ENCODE measurements at places on chromosomes 7 and 10.

- DNase-seq, result no peak
Observed at GRCh38 chr10:84789026-84789425, 460.6 kb downstream of the CCSER2 start.

DNA sequence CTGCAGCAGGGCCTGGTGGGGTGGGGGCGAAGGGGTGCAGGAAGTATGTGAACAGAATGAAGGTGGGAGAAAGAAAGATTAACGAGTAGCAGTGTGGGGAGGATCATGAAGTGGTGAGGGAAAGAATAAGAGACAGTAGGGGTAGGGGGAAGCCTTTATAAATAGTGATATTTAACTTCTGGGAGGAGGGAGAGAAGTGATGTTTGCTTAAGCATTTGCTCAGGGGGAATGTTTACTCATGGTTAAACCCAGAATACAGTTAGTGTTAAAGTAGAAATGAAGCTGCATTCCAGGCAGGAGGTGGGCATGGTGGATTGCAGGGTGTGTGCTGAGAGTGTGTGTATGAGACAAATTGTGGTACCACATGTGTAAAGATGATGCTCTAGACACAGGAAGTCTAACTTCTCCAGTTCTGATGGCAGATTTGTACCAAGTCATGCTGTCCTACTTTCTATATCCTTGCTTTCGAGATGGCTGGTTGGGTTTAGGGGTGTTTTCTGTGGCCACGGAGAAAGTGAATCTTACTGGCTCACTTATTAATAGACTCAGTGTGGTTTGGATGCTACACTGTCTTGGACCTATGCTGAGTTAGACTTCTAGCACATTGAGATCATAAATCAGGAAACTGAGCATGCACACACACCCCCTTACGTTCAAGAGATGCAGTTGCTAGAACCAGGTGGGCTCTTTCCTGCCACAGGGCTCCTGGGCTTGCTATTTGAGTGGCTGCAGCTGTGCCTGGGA, 10.6 kb upstream of the DNMBP start:
- peak; percentile 68 for DNase-seq

DNA sequence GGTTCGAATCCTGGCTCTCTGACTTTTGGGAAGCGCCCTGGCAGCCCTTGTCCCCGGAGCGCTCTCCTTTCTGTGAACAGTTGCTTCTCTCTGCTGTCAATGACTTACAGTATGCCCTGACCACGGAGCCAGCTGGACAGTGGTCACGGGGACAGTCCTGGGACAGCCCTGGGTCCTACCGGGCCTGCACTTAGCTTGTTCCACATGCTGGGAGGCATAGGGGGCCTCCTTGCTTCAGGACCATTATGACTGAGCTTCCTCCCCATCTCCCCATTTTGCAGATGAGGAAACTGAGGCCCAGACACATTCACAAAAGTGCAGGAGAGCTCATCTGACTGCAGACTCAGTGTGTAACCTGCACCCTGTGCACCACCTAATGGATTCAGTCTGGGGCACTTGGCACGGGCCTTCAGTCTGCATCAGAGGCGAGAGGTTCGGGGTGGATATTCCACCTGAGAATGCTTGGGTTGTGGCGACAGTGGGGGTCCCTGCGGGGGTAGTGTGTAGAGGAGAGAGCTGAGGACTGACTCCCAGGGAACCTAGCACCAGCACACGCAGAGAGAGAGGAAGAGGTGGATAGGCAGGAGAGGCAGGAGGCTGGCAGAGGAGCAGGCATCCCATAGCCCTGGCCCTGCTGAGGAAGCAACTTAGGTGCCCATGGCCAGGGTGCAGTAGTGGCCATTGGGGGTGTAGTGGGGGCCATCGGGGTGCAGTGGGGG, 1.6 kb downstream of the DOCK1 start:
- no peak for DNase-seq

DNA sequence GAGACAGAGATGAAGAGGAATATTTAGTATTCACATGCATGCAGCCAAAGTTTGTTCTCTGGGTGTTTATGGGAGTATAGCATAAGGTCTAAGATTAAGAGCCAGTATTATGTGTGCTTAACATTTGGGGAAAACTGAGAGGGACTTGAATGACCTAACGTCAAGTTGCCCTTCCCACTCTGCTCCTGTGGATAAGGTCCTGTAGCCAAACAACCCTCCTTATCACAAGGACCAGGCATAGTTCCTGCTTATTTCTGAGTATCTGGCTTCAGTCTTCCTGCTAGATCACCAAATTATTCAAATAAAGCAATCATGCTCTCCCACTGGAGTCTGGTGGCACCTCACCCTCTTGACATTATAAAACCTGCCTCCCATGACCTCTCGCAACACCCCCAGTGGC, 137.9 kb upstream of the SEMA3E start:
- no peak for DNase-seq

DNA sequence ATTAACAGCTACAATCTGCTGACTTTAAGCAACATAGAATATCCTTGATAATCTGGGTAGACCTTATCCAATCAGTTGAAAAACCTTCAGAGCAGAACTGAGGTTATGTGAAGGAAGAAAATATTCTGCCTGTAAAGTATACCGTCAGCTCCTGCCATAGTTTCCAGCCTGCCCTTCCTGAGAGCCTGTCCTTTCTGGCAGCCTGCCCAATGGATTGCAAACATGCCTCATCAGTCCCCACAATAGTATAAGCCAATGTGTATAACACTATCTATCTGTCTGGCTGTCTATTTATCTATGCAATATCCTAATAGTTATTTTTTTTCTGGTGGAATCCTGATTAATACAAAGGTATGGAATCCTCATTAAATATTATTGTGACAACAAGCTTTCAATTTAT, 489.2 kb upstream of the KCND2 start:
- DNase-seq, result peak; percentile 15

DNA sequence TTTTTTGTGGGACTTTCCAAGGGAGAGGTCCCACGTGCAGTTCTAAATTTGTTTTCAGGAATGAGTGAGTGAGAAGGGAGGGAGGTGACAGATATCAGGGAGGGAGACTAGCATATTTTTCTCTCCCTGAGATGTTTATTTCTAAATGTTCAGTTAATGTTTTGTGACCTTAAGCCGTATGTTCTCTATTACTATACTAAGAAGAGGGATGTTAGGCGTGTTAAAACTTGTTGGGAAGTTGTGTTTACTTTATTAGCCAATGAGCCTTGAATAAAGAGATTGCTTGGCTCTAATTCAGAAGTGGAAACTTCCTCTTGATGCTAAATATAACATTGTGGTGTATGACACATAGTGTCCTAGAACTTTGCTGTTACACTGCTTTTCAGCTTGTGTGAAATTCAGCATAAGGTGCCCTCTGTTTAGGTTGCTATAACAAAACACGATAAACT, 37.3 kb downstream of the DNAH11 start:
- peak; percentile 38 for DNase-seq

DNA sequence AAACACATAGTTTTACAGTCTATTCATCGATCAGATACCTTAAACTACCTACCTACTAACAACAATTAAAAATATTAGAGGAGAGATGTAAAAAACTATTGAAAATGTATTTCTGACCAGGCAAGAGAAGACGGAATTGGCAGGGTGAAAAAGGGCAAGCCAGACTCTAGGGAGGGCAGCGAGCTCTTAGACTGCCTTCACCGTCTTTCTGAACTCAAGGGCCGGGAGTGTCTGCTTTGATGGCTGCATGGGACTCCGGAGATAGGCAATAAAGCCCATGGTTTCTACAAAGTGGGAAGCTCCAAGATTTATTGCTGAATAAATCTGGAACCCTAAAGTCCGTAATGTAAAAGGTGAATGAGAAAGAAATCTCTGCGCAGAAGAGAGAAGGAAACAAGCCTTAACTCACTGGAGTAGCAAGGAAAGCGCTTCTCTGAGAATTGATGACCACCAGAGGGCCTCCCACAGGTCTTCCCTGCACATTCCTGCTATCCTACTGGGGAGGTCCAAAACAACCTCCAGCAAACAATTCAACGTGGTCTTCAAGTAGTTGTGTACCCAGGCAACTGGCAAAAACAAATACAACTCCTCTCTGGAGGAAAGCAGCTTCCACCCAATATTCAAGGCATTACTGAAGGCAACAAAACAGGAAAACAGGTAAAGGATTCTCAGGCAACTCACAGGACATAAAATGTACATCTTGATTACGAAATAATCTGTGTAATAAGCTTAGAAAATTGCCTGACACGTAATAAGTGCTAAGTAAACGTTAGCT, 181.3 kb downstream of the SDK1 start:
- peak; percentile 46 for DNase-seq

GRCh38 chr10:47049906-47050305, 138.7 kb downstream of the PTPN20 start:
- DNase-seq, result no peak

DNA sequence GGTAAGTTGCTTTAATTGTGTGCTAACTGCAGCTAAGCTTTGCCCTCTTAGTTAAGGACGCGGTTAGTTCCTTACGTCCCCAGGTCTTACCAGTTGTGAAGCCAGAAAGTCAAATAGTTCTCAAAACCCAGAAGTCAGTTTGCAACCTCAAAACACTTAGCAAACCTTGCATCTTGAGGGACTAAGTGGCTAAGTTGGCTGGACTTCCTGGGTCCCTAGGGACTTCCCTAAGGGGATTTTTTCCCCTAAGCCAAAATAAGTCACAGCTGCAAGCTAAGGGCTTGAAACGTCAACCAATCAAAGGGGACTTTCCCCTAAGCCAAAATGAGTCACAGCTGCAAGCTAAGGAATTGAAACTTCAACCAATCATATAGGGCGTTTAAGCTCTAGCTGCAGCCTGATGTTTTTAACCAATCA, 36.2 kb upstream of the HECW1 start:
- DNase-seq, result no peak

GRCh38 chr10:107576746-107577145, 412.2 kb upstream of the SORCS1 start:
- no peak for DNase-seq

DNA sequence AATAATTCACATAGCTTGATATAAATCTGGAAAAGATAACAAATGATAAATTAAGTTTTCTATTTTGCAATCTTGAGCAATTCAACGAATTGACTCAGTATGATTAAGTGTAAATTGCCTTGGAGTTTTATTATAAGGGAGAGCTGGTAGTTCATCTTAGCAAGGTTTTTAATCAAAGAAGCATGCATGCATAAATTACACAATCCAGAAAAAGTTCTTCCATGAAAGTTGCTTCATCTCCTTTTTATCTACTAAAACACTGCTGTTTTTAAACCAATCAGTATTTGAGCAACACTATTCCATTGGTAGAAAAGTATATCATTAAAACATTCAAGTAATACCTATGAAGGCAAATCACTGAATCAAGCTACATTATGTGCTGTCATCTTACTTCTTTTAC, 47.6 kb downstream of the POT1 start:
- DNase-seq, result no peak

DNA sequence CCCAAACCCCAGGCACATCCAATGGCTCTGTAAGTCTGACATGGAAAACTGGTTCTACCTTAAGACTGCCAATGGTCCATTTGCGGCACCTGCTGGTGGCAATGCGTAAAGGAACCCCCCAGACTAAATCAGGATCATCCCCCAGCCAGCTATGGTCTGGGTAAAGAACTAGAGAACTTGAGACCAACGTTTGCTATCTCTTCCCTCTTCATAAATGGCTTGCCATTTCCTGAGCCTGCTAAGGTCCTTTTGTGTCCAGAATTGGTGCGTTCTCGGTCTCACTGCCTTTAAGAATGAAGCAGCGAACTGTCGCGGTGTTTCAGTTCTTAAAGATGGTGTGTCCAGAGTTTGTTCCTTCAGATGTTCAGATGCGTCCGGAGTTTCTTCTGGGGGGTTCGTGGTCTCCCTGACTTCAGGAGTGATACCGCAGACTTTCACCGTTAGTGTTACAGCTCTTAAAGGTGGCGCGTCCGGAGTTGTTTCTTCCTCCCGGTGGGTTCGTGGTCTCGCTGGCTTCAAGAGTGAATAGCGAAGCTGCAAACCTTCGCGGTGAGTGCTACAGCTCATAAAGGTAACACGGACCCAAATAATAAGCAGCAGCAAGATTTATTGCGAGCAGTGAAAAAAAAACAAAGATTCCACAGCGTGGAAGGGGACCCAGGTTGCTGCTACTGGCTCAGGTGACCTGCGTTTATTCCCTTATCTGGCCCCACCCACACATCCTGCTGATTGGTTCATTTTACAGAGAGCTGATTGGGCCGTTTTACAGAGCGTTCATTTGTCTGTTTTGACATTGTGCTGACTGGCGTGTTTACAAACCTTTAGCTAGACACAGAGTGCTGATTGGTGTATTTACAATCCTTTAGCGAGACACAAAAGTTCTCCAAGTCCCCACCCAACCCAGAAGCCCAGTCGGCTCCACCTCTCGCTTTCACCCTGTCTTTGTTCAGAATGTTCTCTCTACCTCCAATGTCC, 95.4 kb downstream of the ELMO1 start:
- no peak for DNase-seq

DNA sequence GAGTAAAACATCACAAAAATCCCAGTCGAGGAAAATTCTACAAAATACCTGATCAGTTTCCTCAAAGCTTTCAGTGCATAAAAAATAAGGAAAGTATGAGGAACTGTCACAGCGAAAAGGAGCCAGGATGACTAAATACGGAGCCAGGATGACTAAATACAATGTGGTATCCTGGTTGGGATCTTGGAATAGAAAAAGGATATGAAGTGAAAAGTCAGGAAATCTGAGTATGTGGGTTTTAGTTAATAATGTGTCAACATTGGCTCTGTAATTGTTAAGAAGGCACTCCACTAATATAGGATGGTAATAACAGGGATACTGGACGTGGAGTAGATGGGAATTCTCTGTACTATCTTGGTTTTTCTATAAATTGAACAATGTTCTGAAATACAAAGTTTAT, 175.5 kb downstream of the SUGCT start:
- no peak for DNase-seq

GRCh38 chr7:22962775-22963350, 51.1 kb downstream of the HYCC1 start:
- no peak for DNase-seq

GRCh38 chr10:76461024-76461423, 1029.6 kb downstream of the LRMDA start:
- DNase-seq, result no peak

DNA sequence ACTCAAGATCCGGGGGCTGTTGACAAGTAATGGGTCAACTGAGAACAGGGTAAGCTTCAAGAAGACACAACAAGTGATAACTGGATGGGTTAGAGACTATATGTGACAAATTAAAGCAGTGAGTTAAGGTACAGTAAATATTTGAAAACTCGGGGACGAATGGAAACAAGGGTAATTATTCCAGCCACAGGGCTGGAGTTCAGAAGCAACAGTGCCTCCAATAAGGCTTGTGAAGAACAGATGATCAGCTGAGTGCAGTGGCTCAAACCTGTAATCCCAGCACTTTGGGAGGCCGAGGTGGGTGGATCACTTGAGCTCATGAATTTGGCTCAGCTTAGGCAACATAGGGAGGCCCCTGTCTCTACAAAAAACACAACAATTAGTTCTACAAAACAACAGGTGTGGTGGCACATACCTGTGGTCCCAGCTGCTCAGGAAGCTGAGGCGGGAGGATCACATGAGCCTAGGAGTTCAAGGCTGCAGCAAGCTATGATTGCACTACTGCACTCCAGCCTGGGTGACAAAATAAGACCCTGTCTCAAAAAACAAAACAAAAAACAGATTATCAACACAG, 20.5 kb upstream of the DLD start:
- DNase-seq, result no peak

- DNase-seq, result no peak
Observed at GRCh38 chr10:7233259-7233991, 177.4 kb downstream of the SFMBT2 start.

- no peak for DNase-seq
Observed at GRCh38 chr7:136741941-136742340, 126.5 kb upstream of the CHRM2 start.

- no peak for DNase-seq
Observed at GRCh38 chr10:31274310-31274709, 44.7 kb upstream of the ZEB1 start.

- no peak for DNase-seq
Observed at GRCh38 chr7:103593691-103594090, 147.7 kb upstream of the SLC26A5 start.

- DNase-seq, result no peak
Observed at GRCh38 chr10:132691711-132692153, 94.2 kb downstream of the NKX6-2 start.
